Calu3 (cell line): ENCODE measurements at places on chromosomes 6 and 20. TPM values are rescaled to one million over a fixed set of nuclear protein-coding genes. Genes with fewer than 3 reads are reported as not detected.

Gene FILIP1
- not detected in 2 replicates for total RNA-seq

Gene MAP7
- total RNA-seq, result 29.5 and 30.1 TPM in 2 replicates

DNA sequence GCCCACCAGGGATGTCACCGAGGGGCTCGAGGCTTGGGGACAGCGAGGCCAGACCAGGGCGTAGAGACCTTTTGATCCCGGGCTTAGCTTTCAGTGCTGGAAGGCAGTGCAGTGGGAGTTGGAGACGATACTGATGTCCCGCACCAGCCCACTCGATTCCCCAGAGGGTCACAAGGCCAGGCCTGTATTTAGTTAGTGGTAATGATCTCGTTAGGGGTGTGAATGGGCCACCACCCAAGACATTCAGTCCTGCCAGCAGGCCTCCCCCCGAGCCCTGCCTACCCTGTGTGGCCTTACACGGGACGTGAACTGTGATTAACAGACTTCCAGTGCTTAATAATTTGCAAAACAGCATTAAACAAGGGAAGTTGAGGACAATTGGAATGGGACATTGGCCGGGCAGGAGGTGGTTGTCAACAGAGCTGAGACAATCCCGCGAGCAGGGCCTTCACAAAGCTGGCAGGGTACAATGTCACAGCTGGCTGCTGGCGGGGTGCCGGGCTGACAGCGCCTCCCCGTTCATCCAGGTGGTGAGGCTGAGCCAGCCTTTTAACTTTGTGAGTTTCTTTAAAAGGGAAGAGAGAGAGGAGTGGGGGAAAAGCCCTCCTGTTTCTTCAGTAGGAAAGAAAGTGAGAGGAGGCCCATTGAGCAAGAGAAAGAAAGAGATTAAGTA is 175.3 kb upstream of the RALGAPA2 start:
- DNase-seq, result no peak

Gene GSTA3
- total RNA-seq, result not detected in 2 replicates

DNA sequence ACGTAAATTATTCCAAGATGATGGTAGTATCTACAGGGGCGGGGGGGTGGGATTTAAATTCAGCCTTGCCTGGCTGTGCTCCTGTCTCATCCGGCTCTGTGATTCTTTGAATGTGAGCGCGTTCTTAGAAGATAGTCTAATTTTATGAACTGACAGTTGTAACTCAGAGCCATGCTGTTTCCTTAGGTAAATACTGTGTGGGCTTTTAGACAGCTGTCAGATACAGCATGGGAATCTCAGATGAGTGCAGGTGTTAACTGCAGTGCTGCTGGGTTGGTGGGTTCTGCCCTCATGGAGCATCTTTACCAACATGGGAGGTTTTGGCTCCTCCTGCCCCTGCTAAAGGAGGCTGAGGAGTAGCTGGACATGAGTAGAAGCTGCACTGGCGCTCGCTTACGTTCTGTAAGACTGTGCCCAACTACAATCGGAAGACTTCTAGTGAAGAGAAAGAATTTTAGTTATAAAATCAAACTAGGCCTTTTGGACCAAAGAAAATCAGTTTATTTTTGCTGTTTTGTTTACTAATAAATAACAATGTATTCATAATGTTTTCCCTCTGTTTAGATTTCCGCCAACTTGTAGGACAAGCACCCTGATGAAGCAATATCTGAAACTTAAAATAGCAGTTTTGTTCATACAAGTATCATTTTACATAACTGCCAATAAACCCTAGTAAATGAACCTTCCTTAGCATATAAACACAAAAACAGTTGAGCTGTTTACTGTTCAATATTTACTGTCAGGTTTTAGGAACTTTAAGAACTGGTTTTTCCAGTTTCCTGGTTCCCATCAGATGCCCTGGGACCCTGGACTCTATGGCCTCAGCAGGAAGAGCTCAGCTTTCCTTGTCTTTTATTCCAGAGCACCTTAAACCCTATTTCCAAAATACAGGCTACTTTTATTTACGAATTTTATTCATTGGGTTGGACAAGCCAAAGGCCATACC is 66.1 kb downstream of the FAM120B start:
- DNase-seq, result no peak

DNA sequence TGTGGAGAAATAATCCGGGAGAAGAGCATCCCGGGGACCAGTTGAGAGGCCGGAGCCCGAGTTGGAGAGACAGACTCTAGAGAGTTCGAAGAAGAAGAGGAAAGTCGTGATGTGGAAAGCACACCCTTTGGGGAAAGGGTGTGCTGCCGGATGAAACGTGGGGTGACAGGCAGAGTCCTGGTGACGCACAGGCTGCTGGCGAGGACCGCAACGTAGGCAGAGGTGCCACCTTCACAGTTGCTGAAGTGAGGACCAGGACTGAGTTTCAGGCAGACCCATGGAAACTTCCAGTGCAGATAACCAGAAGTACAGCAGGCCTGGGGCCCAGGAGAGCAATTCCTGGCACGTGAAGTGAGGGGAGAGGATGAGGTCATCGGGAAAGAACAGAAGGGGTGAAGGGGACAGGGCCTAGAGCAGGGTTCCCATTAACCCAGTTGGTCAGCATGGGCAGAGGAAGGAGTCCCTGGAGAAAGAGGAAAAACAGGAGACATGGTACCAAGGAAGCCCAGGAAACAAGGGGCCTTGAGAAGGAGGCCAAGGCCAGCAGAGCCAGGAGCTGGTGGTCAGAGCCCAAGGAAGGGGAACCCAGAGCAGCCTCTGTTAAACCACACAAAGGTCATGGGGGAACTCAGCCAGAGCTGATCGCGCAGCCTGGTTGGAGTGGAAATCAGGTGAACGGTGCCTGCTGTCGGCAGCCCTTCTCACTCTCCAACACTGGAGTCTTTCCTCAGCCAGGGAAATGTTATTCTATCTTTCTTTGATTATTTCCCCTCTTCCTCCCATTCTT is 84.1 kb downstream of the PRND start:
- DNase-seq, result no peak

DNA sequence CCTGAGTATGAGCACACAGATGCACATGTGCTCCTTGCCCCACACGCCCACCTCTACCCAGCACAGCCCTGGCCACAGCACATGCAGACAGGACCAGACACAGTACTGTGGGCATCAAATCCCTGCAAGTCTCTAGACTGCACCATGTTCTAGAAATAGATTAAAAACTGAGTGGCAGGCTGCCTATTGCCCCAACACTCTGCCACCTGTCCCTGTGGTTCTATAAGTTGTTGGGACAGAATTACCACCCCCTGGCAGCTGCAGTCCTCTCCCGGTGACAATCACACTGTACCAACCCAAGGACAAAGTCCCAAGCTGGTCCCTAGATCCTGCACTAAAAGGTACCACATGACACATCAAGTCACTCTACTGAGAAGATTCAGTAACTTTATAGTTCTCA is 70.2 kb downstream of the B3GAT2 start:
- DNase-seq, result no peak

DNA sequence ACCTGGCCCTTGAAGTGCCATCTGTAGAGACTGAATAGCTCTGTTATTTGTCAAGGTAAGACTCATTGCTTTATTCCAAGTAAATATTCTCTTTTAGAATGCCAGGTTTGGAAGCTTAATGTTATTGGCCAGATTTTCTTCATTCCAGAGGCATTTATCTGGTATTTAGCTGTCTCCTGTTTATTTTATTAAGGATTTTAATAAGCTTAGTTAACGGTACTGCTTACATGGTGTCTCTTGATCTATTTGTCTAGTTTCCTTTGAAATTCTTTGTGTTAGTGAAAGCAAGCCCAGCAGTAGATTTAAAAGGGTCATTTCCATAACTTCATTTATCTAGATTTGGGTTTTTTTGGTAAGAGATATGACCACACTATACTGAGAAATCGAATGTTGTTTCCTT is 7.7 kb downstream of the RALY start:
- DNase-seq, result no peak

DNA sequence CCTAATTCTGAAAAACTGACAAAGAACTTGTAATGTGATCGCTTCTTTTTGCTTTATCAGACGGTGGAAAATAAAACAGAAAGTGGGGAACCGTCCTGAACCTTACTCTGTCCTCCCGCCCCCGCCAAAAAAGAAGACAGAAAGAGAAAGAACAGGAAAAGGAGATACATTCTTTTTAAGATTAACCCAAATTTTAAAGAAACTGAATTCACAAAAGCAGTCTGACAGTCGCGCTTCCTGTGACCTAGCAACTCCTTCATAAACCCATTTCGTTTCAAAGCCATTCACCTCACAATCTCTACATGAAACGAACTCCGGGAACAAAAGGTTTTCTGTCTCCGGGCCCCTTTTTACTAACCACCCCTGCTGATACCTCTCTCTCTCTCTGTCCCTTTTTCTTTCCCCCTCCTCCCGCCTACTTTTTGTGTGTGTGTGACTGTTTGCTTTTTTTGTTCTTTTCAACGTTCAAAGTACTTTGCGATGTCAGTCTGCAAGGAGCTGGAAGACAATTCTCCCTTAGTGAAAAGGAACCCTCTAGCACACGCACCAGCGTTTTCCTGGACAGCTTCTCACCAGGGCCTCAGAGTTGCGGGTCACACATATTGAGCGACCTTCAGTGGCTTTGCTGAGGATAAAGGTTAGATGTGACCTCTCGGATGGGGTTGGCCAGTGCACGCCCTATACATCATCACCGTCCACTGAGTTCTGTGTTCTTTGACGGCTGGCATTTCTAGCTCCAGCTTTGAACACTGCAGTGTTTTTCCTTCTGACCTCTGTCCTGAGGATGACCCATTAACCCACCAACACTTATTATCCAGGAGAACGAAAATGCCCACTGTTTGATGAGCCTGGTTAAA is 530 bp upstream of the NEDD9 start:
- no peak for DNase-seq

- no peak for DNase-seq
Measured at GRCh38 chr6:55557146-55557545, 21.8 kb downstream of the HMGCLL1 start.

Gene RRAGD
- total RNA-seq, result 1.3 and 1.7 TPM in 2 replicates

DNA sequence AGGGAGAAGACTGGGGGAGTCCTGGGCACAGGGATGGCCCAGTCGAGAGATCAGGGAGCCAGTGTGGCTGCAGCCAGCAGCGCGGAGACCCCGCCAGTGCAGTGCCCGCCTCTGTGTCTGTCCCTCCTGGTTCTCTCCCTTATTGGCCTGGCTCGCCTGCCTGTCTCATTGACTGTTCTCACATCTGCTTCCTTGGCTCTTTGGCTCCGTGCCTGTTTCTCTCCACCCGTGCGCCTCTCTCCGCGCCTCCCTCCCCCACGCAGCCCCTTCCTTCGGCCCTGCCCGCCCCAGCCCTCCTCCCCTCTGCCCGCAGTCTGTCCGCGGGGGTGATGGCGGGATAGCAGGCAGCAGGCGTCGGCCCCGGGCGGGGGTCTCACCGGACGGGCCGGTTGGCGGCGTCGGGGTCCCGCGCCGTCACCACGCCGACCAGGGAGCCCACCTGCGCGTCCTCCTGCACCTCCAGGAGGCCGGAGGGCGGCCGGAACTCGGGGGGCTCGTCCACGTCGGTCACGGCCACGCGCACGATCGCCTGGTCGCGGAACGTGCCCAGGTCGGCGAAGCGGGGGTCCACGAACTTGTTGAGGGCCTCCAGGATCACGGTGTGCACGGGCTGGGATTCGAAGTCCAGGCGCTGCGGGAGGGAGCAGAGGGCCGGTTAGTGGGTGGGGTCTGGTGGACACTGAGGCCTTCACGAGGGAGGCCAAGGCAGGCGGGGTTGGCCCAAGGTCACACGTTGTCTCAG is 92.0 kb downstream of the CD40 start:
- DNase-seq, result no peak

DNA sequence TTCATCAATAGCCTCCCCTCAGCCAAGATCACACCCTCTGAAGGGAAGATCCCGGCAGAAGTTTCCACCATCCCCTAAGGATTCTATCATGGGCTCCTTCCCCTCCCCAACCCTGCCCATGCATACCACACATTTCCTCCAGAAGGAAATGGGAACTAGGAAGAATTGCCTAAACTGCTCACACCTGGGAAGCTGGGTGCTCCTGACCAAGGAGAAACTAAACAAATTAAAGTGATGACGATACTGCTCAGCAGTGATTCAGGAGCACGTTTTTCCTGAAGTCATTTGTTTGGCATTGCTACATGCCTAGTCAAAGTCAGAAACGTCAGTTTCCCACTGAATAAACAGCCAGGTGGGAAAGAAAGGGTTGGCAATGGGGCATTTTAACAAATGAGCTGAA is 136.1 kb upstream of the CDYL start:
- no peak for DNase-seq

DNA sequence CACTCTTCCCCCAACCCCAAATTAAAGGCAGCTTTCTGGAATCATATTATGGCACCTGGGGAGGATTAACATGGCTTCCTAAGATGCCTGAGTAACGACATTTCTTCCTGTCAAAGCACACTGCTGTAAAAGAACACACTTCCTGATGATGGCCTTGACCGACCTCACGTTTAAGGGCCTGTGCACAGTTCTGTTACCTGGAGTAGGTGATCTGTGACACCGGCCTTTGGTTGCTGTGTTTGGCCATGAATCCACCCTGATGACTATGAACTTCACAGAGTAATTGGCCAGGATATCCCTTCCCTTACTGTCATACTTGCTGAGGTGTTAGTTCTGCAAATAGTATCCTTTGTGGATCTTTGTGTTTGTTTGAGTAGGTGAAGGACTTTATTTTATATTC is 45.8 kb downstream of the PLCB4 start:
- no peak for DNase-seq

DNA sequence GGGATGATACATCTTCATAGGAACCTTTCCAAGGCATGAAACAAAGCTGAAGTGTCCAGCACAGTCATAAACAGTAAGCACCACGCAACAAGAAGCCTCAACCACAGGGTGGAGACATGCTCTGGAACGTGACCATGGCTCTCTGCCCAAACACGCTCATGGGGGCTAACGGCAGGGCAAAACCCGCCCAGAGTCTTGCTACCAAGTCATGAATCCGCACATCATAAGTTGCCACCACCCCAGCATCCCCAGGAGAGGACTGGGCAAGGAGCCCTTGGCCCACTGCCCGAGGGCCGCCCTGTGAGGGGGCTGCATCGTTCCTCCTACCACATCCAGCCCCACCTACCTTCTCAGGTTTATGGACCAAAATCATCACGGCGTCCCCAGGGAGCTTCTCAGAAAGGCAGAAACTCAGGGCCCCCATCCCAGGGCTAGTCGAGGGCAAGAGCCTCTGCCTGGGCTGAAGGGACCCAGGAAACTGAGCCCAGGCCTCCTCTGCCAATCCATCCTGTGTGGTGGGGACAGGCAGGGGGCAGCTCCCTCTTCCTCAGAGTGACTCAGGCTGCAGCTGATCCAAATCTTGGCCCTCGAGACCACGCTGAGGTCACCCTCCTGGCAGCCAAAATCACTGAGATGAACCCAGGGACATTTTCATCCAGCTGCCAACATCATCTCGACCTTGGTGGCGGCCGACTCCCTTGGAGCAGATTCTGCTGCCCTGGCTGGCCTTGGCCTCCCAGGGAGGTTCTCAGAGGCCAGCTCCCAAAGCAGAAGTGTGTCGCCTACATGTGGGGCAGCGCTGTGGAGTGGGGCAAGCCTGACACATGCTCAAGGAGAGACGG is 42.6 kb downstream of the BMP7 start:
- DNase-seq, result no peak

- DNase-seq, result no peak
Measured at GRCh38 chr20:3000852-3001523, 42.4 kb upstream of the GNRH2 start.

Gene BANF2
- total RNA-seq, result not detected in 2 replicates

DNA sequence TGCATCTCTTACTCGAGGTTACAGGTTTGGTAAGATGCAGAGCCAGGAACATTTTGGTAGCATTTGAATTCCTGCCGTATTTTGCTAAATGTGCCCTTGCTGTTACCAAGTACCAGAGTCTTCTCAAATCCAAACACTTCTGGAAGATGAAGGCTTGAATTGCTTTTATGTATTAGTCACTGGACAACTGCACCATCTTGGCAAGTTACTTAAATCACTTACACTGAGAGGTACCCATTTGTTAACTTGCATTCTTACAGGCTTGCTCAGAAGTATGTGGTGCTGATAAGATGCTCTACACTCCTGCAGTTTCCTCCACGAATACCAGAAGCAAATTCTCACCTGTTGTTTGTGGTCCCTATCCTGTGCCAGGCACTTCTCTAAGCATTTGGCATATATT is 12.7 kb downstream of the IL22RA2 start:
- DNase-seq, result no peak
